ENCODE measurements at places on chromosomes 3 and 15.

DNA sequence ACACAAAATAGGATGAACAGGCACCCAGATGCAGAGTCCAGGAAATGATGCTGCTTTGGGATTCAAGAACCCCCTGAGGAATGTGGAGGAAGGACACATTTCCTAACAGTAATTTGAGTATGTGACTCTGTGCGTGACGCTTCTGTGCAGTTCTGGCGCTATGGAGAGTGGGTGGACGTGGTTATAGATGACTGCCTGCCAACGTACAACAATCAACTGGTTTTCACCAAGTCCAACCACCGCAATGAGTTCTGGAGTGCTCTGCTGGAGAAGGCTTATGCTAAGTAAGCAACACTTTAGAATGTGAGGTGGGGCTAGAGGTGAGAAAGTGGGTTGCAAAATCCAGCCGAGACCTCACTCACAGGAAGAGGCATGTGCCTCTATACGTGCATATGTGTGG, 28.3 kb downstream of the CAPN3 start:
- DNase-seq, result no peak

DNA sequence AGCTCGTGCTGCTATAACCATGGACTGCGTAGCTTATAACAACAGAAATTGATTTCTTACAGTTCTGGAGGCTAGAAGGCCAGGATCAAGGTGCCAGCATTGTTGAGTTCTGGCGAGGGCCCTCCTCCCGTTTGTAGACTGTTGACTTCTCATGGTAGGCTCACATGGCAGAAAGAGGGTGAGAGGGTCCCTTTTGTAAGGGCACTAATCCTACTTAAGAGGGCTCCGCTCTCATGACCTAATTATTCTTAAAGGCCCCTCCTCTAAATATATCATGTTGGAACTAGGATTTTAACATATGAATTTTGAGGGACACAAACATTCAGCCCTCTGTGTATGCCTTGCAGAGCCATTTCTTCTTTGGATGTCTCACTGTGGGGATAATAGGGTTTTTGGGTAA, 28.8 kb upstream of the PYDC2 start:
- no peak for DNase-seq

- DNase-seq, result no peak
These were observed 129.1 kb downstream of the NTRK3 start for GRCh38 chr15:88127432-88127790.

GRCh38 chr3:53833053-53833645, 13.1 kb downstream of the CHDH start:
- no peak for DNase-seq

DNA sequence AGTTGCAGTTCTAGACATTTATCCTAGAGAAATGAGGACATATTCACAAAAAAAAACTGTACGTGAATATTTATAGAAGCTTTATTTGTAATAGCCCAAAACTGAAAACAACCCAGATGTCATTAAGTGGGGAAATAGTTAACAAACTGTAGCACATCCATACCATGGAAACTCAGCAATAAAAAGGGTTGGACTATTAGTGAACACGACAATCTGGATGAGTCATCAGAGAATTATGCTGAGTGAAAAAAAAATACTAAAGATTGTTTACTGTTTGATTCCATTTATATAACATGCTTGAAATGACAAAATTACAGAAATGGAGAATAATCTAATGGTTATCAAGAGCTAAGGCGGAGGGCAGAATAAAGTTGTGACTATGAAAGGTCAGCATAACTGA, 59.5 kb downstream of the CPA3 start:
- DNase-seq, result no peak

GRCh38 chr15:88897456-88898194, 2.3 kb upstream of the HAPLN3 start:
- peak; percentile 52 for DNase-seq

DNA sequence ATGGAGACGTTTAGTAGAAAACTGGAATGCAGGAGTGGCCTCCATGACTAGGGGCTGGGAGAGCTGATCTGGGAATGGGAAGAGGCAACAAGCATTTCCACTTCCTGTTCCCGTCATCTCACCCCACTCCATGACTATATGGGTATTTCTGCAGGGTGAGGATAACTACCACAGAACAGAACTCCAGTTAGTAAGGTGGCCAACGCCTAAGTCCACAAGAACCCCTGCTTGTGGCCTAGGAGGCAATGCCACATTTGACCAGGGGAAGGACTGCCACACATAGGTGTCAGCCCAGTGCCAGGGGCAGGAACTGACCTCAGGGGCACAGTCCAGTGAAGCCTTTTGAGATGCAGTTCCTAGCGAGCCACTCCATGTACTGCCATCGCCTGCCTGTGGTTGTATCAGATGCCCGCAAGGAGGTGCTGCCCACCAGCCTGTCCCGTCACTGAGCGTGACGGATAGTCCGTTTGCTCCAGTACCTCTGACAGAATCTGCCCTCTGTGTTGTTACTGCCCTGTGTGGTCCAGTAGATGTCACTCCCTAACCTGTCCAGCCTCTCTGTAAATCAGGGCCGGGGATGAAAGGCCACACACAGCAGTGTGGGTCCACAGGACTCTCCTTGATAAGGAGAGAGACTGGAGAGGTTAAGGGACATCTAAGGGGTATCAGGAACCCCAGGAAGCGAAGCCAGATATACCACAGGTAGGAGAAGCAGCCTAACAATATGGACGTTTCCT, 3.5 kb upstream of the MTFMT start:
- DNase-seq, result peak; percentile 51

DNA sequence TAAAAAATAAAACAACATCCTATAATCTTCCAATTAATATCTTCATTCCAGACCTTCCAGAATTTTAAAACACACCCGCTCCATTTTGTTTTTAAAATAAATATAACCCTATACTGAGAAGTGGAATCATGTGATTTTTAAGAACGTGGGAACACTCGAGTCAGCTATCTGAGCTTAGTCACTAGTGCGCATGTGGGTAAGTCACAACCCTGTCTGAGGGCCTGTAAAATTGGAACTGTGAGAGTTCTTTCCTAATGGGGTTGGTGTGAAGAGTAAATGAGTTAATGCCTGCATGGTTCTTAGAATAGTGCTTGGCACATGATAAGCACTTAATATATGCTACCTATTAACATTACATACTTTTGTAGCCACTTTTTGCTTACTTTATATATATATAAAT, 19.9 kb upstream of the POLR2M start:
- DNase-seq, result no peak

DNA sequence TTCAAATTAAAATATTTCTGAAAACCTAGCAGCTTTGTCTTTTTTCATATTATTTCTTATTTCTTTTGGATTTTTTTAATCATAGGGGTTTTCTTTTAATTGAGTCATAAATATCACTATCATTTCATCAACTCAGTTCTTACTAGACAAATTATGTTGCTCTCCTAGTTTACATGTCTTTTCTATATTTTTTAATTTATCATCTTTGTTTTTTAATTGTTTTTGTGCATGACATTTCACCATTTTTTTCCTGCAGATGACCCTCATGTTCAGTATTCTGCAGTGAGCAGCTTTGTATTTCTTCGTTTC, 89.9 kb downstream of the RASA2 start:
- no peak for DNase-seq

- no peak for DNase-seq
These were observed 340.8 kb downstream of the TIGIT start for GRCh38 chr3:114634635-114635034.

All from activated CD4-positive, alpha-beta T cell treated with anti-CD3 and anti-CD28 coated beads, Interleukin-2, amount 50 U/mL, for 16 hours (primary cell).